Vein endothelial cell (primary cell): ENCODE measurements at places on chromosomes 16 and 17. TPM values are rescaled to one million over a fixed set of nuclear protein-coding genes. Genes with fewer than 3 reads are reported as not detected.

Gene ITGAL
- not detected in 2 replicates for total RNA-seq

Gene RRAD
- total RNA-seq: under 0.01 and 0.19 TPM in 2 replicates

Gene GRAP
- total RNA-seq: 39.5 and 85.6 TPM in 2 replicates

Gene PPP1R1B
- not detected in 2 replicates for total RNA-seq

Gene LYRM9
- 6.7 and 7.8 TPM in 2 replicates for total RNA-seq

Gene ST6GALNAC1
- total RNA-seq: not detected in 2 replicates

Gene FBXO31
- total RNA-seq: 27.1 and 31.4 TPM in 2 replicates

Gene AATK
- 3.1 and 5.6 TPM in 2 replicates for total RNA-seq

Gene TNFSF13
- total RNA-seq: 1.3 and 2.5 TPM in 2 replicates

Gene ITGAD
- total RNA-seq: not detected in 2 replicates

Gene CCL1
- total RNA-seq: not detected in 2 replicates

Gene GINS2
- total RNA-seq: 4.9 and 11.7 TPM in 2 replicates

Gene ASB16
- not detected in 2 replicates for total RNA-seq
